ENCODE measurements at places on chromosomes 16 and 17.
A peak's percentile ranks its signal among the peaks of the same experiment; 100 is the strongest.

- peak; percentile 99 for DNase-seq
Measured at GRCh38 chr17:43483674-43484551, at the start of gene DHX8. Gene DHX8 (plus strand): TSS chr17:43483975. CDS start chr17:43484038, 63 bp downstream.

DNA sequence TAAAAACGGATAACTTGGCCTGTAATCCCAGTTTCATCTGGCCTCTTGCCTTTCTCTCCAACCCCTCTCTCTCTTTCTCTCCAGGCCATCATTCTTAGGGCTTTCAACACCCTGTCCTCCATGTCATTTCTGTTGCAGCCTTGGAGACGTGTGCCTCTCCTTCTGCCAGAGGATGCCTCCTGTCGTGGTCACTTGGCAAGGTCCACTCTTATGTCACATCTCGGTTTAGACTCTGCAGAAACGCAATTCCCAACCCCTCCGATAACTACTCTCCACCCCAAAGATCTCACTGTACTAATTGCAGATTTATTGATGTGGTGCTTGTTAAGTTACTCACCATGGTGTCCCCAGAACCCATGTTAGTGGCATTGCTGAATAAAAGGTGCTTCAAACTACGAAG is 787.3 kb upstream of the RBFOX1 start:
- DNase-seq: no peak

GRCh38 chr17:10620823-10621222 is 36.3 kb downstream of the MYH3 start:
- no peak for DNase-seq

GRCh38 chr16:52141871-52142270 is 405.1 kb downstream of the TOX3 start:
- DNase-seq: no peak

DNA sequence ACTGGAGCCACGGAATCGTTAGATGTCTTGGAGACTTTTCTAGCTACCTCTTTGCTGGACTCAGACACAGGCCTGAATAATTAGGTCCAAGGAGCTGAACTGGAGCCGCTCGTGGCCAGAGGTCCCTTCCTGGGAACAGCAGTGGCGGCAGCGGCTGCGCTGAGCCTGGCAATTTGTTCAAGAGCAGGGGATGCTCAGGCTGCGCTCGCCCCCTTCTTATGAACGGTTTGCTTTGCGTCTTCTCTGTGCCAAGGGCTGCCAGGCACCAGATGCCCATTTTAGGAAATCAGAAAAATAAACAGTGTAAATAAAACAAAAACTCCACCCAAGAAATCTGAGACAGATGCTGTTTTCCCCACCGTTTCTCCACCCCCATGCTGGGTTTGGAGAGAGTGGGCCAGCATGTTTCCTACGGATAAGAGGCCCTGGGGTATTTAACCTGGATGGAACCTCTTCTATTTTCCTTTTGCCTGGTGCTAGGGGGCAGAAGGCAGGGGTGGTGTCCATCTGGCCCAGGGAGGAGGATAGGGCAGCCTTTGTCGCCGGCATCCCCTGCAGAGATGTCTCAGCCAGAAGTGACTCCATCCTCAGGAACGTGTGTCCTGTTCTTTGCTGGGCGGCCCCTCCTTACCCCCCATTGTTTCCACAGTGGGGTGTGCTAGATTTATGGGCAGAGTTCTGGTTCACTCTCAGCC is 163.4 kb downstream of the SEC14L1 start:
- peak; percentile 38 for DNase-seq

- no peak for DNase-seq
Measured at GRCh38 chr17:65409381-65409780, 152.1 kb downstream of the AXIN2 start.

GRCh38 chr17:81578038-81578441 is 25.9 kb upstream of the FAAP100 start:
- DNase-seq: no peak

DNA sequence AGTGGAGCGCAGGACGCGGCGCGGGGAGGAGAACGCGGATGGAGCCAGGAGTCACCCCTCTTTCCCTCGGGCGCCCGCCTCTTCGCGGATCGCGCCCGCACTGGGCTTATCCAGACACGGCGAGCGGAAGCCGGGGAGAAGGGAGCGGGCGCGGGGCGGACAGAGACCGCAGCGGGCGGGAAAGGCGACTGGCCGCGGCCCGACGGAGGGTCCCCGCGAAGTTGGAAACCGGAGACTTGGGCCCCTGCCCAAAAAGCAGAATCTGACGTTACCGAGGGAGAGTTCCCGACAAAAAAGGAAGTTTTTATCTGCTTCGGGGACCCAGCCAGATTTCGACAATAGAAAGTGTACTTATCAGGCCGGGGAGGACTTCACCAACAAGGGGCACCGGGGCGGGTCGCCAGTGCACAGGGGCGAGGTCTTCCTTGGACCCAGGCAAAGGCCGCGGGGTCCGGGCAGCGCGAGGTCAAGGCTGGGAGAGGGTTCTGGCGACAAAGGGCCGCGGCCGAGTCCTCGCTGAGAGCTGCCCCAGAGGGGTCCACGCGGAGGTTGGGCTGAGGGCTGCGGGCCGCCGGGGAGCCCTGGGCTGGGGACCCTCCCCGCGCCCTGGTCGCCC is 519 bp downstream of the ST6GALNAC2 start:
- no peak for DNase-seq

DNA sequence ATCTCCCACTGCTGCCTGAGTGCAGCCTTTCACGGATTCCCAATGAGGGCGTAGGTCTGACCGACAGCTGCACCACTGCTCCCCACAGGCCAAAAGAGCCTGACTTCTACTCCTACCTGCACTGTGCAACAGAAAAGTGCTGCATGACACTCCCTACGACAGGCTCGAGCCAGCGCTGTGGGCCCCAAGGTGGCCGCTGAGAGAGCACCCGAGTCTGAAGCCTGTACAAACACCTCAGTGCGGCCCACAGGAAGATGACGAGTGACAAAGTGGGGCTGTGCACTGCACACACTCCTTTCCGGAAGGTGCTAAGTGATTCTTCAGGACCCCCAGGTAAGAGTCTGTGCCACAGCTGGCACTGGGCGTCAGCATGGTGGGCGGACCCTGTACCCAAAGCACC is 41.2 kb downstream of the FANCA start:
- no peak for DNase-seq

DNA sequence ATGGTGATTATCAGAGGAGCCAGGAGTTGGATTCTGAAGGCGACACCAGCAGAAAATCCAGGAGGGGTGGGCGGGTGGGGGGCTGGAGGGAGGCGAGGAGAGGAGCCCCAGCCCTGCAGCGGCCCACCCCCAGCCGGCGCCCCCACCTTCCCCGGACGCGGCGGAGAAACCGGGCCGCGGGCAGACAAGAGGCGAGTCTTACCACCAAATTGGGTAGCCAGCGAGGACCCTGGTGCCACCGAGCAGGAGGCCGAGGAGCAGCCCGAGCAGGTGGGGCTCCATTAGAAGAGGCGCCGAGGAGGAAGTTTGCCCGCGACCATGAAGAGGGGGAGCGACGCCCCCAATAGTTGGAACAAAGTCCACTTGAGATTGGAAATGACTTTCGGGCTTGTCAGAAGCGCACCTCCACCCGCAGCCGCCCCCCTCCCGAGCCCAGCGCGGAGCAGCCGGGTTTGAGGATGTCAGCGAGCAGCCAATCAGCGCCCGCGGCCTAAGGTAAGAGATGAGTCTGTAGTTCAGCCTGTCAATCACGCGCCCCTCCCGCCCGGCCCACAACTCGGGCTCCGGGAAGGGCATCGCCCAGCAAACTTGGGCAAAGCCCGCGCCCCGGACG is at the start of gene WNT3:
TSS of gene WNT3 (minus strand) at position 377 of the 613 bp plus-strand sequence. CDS start at position 282, 95 bp downstream.
- DNase-seq: peak; percentile 11

DNA sequence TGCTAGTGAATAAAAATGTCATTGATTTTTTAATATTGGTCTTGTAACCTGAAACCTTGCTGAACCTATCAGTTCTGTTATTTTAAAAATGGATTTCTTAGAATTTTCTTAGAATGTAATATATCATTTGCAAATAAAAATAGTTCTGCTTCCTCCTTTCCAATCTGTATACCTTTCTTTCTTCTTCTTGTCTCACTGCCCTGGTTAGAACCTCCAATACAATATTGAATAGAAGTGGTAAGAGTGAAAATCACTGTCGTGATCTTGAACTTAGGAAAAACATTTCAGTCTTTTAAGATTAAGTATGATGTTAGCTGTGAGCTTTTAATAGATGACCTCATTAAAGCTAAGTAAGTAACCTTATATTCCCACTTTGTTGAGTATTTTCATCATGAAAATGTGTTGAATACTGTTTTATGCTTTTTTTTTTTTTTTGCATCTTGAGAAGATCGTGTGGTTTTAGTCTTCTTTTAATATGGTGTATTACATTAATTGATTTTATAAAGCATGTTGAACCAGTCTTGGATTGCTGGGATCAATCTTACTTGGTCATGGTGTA is 104.8 kb upstream of the NACA2 start:
- no peak for DNase-seq

GRCh38 chr16:82497139-82497538 is 129.6 kb upstream of the CDH13 start:
- no peak for DNase-seq

GRCh38 chr17:68273722-68274121 is 17.2 kb downstream of the SLC16A6 start:
- DNase-seq: no peak

GRCh38 chr17:1331708-1332107 is 52.2 kb downstream of the TRARG1 start:
- no peak for DNase-seq

GRCh38 chr17:49880291-49881053 is 32.6 kb upstream of the TAC4 start:
- DNase-seq: peak; percentile 78

GRCh38 chr17:79612468-79613194 is 1.8 kb upstream of the RBFOX3 start:
- peak; percentile 31 for DNase-seq

DNA sequence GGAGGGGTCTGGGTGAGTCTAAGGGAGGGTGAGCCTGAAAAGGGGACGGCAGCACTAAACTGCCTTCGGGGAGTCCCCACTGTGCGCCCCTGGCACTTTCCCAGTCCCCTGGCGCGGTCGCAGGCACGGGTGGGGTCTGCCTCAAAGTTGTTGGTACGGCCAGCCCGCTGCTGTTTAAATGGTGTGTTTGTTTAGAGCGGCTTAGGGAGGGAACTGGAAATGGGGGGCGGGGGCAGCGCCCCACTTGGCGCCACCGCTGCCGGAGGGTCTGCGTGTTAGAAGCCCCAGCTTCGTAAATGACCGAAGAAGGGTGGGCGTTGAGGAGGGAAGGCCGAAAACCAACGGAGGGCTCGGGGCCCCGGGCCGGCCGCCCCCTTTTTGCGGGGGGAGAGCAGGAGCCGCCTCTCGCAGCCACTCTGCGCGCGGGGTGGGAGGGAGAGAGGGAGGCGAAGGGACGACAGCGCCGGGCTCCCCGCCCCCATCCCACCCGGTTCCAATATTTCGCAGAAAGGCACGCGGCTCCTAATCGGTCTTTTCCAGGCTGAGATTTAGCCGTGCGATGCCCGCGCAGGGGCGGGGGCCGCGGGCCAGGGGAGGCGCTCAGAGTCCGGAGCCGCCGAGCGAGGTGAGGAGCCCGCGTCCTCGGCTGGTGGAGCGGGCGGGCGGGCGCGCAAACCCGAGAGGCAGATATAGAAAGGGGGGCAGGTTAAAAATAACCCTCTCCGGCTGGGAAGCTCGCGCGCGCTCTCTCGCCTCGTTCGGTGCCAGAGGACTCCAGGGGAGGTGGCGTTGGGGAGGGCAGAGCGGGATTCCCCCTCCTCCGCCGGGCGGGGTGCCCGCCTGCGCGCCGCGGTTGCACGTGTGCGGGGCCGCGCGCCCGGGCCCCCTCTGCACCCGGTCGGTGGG is 54.9 kb downstream of the SREBF1 start:
- peak; percentile 85 for DNase-seq

- no peak for DNase-seq
Measured at GRCh38 chr17:69170377-69170776, 28.7 kb upstream of the ABCA6 start.

DNA sequence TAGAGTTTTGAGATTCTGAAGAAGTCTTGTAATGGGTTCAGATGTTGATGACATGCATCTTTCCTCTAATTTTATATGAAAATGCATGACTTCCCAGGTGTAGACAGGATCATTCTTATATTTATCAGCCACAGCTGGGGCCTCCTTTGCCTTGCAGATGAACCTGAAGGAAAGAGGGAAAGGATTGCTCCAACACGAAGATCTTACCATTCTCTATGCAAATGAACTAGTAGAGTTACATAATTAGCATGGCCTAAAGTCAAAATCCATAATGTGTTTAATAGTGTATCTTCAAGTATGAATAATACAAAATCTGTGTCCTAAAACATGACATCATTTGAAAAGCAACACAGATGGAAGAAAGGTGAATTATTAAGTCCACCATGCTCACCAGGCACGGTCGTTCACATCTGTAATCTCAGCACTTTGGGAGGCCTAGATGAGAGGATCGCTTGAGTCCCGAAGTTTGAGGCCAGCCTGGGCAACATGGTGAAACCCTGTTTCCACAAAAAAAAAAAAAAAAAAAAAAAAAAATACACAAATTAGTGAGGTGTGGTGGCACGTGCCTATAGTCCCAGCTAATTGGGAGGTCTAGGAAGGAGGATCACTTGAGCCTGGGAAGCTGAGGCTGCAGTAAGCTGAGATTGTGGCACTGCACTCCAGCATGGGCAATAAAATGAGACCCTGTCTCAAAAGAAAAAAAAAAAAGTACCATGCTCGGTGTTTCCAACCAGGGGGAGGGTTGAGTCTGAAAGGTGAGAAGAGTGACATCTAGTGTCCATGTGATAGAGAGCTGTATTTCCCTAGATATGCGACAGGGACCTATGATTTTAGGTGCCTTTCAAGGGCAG is 6.3 kb downstream of the VWA3A start:
- peak; percentile 11 for DNase-seq

GRCh38 chr16:75217389-75217851 is 1.4 kb upstream of the CTRB1 start:
- DNase-seq: no peak

- no peak for DNase-seq
Measured at GRCh38 chr16:68366062-68366461, 55.2 kb downstream of the PRMT7 start.

DNA sequence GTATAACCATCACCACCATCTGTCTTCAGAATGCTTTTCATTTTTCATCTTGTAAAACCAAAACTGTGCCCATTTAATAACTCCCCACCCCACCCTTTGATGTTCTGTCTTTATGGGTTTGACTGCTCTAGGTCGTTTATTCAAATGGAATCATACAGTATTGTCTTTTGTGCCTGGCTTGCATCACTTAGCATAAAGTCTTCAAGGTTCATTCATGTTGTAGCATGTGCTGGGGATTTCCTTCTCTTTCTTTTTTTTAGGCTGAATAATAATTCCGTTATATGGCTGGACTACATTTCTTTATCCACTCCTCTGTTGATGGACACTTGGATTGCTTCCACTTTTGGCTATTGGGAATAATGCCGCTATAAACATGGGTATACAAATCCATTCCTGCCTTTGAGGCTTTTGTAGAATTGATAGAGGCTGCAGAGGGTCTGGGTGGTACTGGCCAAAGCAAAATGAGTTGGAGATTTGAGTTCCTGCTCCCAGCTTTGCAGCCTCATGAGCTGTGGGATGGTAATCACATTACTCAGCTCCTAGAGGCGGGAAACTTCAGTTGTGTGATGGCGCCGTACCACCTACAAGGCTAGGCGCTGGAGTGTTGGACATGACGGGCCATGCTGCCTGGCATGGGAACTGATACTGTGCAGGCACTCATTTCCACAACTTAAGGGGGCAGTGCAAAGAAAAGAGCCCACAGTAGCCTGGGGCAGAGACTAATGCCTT is 64.8 kb downstream of the CLEC16A start:
- DNase-seq: no peak
